ENCODE measurements at places on chromosomes 3 and 15. TPM values are rescaled to one million over a fixed set of nuclear protein-coding genes. Genes with fewer than 3 reads are reported as not detected.

CHRD gene
- total RNA-seq, result 3.8 TPM

DNA sequence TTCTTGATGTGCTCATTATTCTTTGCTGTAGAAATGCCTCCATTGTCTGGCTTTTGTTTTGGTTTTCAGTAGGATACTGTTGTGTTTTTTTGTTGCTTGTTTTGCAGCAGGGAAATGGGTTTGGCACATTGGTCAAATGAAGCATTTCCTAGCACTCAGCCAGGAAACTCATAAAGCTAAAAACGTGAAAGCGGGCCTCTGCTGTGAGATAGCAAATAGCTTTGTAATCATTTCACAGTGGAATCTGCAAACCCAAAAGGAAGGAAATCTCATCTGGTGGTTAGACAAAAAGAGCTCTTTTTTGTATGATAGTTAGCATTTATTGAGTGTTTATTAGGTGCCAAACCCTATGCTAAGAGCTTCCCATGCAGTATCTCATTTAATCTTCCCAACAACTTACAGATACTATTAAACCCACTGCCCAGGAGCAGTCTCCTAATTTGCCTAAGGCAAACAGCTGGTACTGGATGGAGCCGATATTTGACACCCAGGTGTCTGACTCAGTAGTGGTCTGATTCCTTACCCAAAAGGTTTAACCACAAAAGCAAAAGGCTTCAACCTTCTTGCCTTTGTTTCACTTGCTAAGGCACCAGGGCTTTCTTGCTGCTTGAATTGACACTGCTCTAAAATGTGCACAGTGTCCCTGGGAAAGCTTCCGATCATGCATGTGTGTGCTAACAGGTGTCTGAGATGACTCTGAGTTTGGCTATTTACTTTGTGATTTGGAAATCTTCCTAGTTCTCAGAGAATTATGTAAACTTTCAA lies 527.9 kb upstream of the MDFIC2 start:
- no peaks in the 10 kb centered on the region for H3K36me3 ChIP-seq
- no peak overlapping the region for H3K27ac ChIP-seq
- no peaks in the 10 kb centered on the region for H3K27me3 ChIP-seq
- no peak for DNase-seq
- no peak overlapping the region for H3K4me3 ChIP-seq

DNA sequence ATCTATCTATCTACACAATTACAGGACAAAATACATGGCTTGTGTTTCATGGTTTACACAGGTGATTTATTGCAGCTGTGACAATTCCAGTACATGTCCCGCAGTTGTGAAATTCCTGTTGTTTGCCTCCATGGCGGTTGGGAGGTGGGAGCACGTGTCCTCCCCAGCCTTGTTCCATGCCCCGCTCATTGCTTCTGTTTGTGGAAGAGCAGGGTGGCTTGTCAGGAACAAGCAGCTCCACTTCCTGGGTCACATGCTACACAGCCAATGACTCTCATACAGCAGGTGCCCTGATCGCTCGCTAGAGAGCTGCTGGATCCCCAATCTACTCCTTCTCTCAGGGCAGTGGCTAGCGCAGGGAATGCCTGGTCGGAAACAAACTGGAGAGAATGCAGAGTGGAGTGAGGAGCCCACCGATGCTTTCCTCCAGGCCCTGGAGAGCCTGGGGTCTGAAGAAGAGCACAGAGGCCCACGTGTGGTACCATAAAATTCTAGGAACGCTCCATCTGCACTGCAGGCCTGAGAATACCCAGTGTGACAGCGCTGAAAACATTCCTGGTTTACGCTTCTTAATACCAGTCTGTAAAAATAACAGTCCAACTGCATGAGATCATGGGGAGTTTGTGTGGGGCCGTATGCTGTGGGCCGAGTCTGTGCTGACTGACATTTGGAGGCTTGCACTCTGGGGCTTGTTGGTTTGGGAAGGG lies 270.6 kb upstream of the RGMA start:
- H3K27me3 ChIP-seq, result no peaks in the 10 kb centered on the region
- no peaks in the 10 kb centered on the region for H3K4me1 ChIP-seq
- DNase-seq, result no peak
- no peak overlapping the region for H3K4me3 ChIP-seq
- H3K27ac ChIP-seq, result no peak overlapping the region

- no peak overlapping the region for H3K4me3 ChIP-seq
- no peak overlapping the region for H3K27ac ChIP-seq
- no peaks in the 10 kb centered on the region for H3K27me3 ChIP-seq
- H3K36me3 ChIP-seq, result no peaks in the 10 kb centered on the region
Measured at GRCh38 chr3:25289156-25289555, 138.9 kb upstream of the RARB start.

DNA sequence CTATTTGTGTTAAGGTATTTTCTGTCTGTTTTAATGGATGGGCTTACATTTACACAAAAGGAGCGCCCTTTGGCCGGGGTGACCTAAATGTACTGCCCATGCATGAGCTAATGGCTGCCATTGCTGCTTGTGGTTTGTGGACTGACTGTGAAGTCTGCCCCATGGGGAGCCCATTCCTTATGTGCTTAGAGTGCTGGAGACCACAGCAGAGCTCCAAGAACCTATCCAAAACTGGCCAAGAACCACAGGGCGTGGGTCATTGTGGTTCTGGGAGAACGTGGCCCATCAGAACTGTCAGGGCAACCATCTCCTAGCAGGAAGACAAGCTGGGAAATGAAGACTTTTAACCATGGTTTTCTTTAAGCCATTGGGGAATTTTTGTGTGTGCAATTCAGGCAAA lies 105.3 kb downstream of the CHDH start:
- no peak overlapping the region for H3K4me3 ChIP-seq
- DNase-seq, result no peak
- H3K36me3 ChIP-seq, result no peaks in the 10 kb centered on the region
- no peak overlapping the region for H3K27ac ChIP-seq
- H3K4me1 ChIP-seq, result no peaks in the 10 kb centered on the region

DNA sequence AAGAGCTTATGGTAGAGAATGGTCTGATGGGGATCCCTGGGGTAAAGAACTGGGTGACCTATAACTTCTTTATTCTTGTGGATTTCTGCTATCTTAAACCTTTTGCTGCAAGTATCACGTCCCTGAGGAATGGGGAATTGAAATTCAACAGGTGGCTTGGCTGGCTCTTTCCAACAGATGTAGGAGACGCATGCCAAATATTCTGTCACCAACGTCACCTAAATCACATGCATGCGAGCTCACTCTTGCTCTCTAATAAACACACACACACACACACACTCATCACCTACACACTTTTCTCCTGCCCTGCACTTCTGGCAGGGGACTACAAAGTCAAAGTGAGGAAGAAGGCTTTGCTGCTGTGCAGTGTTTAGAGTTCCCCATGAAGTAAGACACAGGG lies 145.8 kb upstream of the NECTIN3 start:
- no peak overlapping the region for H3K27ac ChIP-seq
- H3K36me3 ChIP-seq, result no peaks in the 10 kb centered on the region
- no peaks in the 10 kb centered on the region for H3K4me1 ChIP-seq

DNA sequence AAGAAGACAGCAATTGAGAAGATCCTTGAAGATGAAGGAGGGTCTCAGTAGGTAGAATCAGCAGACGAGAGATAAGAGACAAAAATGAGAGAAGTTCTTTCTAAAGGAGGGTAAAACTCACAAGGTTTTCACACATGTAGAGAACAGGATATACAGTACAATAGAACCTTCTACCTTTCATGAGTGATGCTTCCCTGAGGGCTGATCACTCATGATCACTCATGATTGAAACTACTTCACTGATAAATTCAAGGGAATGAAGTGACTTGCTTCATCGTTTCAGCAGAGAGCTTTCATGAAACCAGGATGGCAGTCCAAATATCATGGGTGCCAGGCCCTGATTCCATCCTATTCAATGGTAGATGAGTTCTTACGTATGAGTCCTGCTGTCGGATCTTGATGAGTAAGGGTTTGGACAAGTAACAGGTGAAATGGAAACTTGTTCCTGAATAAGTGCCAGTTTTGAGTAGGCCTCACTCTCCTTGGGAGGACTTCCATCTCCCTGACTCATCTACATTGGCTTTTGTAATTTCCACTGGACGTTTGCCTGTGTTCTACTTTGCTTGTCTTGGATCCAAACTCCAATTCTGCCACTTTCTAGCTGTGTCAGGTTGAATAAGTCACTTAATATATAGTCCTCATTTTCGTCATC lies 9.6 kb upstream of the CLDN16 start:
- H3K4me1 ChIP-seq, result no peaks in the 10 kb centered on the region
- no peak overlapping the region for H3K4me3 ChIP-seq
- peak; percentile 48 for DNase-seq
- H3K36me3 ChIP-seq, result no peaks in the 10 kb centered on the region
- H3K27me3 ChIP-seq, result no peaks in the 10 kb centered on the region
